Diencephalon (tissue), 1 donor: ENCODE measurements at places on chromosomes 11 and 22. TPM values are rescaled to one million over a fixed set of nuclear protein-coding genes. Genes with fewer than 3 reads are reported as not detected.

Gene ZW10
- total RNA-seq = 16.8 TPM

Gene ALDH3B2
- total RNA-seq = not detected

Gene P2RX6
- total RNA-seq = 1.2 TPM

Gene SGSM1
- total RNA-seq = 17.3 TPM

Gene CDC42BPG
- total RNA-seq = 2.1 TPM

Gene TMEM223
- 17.1 TPM for total RNA-seq

Gene LINC01488
- not detected for total RNA-seq
